Activated T-helper 1 cell treated with anti-CD3 and anti-CD28 coated beads, Interleukin-2, amount 50 U/mL, for 16 hours (primary cell): ENCODE measurements at places on chromosomes 4 and X.

DNA sequence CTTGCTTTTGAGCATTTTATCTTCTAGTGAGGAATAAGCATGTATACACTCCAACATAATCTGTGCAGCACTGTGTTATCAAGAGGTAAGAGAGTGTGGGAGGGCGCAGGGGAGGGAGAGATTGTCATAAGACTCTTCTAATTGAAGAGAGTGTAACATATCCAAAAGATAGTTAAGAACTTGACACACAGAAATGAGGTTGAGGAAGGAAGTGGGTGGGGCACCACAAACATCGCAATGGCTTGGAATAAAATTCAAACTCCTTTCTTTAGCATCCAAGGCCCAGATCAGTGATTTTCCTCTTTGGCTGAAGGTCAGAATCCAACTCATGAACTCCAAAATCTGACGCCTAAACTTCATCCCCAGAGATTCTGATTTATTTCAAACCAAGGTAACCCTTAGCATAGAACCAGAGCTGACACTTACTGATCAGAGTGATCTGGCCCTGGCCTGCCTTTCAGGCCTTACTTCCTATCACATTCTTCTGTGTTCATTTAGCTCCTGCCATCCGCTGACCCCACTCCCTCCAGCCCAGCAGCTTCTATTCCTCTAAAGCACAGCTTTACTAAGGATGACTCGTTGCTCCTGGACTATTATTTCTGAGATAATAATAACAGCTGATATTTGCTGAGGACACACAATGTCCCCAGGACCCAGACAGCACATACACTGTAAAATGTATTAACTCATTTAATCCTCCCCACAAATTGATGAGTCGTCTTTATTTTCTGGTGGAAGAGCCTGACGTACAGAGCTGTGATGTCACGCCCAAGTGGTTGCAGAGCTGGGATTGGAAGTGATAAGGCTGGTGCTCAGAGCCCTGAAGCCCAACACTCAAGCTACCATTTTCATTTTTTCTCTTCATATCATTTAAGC, 10.6 kb upstream of the CTSO start:
- DNase-seq: no peak

GRCh38 chr4:17385403-17385802, 126.5 kb downstream of the QDPR start:
- no peak for DNase-seq

DNA sequence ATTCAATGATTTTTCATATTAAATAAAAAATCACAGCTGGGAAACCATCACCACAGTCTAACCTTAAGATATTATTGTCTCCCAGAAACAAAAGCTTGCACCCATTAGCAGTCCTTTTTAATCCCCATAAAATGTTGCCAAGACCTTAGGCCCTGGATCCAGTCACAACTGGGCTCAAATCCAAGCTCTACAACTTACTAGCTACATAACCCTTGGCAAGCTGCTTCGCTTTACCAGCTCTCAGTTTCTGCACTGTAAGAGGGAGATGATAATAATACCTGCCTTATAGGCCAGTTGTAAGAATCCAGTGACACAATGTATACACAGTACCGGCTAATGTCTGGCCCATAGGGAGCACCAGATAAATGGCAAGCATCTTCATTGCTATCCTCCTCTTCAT, 400.9 kb upstream of the FGF13 start:
- no peak for DNase-seq

DNA sequence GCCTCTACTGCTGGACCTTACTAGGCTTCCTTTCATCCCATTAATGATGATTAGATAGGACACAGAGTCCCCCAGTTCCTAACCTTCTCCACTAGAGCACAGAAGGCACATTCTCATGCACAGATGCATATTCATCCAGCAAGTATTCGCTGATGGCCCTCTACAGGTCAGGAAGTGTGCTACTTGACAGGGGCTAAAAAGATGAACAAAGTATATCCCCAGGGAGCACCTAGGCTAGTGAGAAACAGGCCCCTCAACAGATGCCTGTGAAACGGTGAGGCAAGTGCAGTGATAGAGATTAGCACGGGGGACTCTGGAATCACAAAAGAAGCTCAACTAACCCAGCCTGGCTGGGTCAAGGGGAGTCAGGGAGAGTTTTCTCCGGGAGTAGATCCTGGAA, 95.8 kb downstream of the MGST2 start:
- DNase-seq: no peak

- DNase-seq: no peak
Measured at GRCh38 chr4:162422312-162422711, 258.5 kb upstream of the FSTL5 start.

- no peak for DNase-seq
Measured at GRCh38 chr4:5378002-5378401, 326.7 kb downstream of the STK32B start.

DNA sequence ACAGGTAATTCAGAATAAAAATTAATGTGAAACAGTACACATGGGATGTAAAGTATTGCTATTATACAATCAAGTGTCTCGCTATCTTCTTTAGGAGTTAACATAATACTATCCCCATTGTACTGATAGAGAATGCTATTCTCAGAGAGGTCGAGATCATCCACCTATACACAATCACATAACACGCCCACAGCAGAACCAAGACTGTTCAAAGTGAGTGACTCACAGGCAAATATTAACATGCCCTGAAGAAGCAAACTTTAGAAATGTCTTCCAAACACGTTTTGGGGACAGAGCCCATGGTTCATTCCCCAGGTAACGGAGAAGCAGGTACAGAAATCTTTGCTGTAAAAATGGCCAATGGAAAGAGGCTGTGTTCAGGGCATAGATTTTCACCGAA, 50.1 kb upstream of the PHKA2 start:
- no peak for DNase-seq

- no peak for DNase-seq
Measured at GRCh38 chr4:26476545-26476944, 13.7 kb downstream of the CCKAR start.

GRCh38 chrX:15947648-15948317, 93.2 kb upstream of the AP1S2 start:
- no peak for DNase-seq

- no peak for DNase-seq
Measured at GRCh38 chr4:1274871-1275270, 14.8 kb upstream of the MAEA start.

DNA sequence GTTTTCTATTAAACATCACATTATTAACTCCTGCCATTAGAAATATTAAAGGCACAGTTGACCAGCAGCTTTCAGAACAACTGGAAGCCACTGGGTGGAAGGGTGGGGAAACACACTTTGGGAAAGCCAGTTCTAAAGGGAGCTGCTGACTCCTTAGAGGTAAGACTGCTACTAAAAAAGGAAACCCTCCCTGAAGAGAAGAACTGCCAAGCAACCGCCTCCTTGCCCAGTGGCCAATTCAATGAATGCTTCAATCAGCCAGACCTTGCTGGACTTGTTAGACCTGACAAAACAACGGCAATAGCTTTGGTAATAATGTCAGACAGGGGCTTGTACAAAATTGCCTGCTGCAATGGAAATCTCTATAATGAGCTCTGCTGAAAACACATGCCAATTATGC, 15.6 kb downstream of the OPHN1 start:
- DNase-seq: no peak

- DNase-seq: no peak
Measured at GRCh38 chr4:175772170-175772705, 39.8 kb downstream of the GPM6A start.

- DNase-seq: no peak
Measured at GRCh38 chr4:113953888-113954287, 25.6 kb downstream of the ARSJ start.

GRCh38 chr4:64777286-64777685, 368.0 kb upstream of the TECRL start:
- DNase-seq: no peak

- DNase-seq: no peak
Measured at GRCh38 chrX:97636473-97637140, 752.9 kb downstream of the RPA4 start.

GRCh38 chr4:142690406-142691163, 155.5 kb downstream of the INPP4B start:
- DNase-seq: no peak

GRCh38 chr4:89336818-89337420, 29.3 kb upstream of the GPRIN3 start:
- DNase-seq: no peak

- DNase-seq: no peak
Measured at GRCh38 chr4:95640311-95640710, 91.5 kb upstream of the UNC5C start.

DNA sequence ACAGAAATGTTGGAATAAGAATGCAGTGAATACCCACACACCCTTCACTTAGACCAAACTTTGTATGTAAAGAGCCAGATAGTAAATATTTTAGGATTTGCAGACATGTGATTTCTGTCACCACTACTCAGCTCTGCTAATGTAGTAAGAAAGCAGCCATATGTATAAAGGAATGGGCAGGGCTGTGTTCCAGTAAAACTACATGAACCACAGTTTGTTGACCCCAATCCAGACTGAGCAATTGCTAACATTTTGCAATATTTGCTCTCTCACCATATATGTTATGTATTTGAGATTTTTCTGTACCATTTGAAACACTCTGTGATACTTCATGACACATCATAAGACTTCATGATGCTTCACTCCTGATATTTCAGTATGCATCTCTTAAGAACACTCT, 32.0 kb upstream of the TBC1D1 start:
- no peak for DNase-seq

DNA sequence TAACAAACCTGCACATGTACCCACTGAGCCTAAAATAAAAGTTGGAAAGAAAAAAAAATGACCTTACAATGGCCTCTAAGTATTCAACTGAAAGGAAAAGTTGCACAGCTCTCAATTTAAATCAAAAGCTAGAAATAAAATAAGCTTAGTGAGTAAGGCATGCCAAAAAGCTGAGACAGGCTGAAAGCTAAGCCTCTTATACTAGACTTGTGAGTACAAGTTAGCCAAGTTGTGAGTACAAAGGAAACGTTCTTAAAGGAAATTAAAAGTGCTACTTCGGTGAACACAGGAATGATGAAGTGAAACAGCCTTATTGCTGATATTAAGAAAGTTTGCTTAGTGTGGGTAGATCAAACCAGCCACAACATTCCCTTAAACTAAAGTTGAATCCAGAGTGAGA, 707.9 kb upstream of the PITX2 start:
- no peak for DNase-seq

GRCh38 chr4:56077676-56078075, 128.9 kb downstream of the CEP135 start:
- DNase-seq: no peak

DNA sequence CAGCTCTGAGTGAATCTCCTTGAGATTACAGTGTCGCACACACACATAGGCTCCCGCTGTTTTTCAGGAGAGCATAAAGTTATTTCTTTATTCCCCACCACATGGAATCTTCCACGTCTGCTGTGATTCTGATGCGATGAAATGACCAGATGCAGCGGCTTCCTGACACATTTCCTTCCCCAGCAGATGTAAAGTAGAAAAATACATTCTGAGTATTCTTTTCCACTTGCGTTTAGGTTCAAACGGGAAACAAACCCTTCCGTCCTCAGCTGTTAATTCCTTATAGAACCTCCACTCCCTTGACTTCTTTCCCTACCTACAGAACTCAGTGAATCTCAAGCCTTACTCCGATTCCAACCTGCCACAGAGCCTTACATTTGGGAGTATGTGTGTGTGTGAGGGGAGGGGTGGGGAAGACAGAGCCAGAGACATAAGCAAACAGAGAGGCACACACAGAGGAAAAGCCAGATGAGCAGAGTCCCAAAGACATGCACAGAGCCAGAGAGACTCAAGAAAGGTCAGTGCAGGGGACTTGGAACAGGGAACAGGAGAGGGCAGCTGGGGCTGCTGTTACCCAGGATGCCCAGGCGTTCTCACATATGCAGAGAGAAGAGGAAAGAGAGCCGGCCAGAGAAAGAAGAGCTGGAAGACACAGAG, 47.3 kb downstream of the SETD7 start:
- DNase-seq: no peak

GRCh38 chr4:173934201-173934600, 349.3 kb downstream of the FBXO8 start:
- DNase-seq: no peak

GRCh38 chr4:48079972-48080391, 54.1 kb downstream of the TXK start:
- DNase-seq: no peak

DNA sequence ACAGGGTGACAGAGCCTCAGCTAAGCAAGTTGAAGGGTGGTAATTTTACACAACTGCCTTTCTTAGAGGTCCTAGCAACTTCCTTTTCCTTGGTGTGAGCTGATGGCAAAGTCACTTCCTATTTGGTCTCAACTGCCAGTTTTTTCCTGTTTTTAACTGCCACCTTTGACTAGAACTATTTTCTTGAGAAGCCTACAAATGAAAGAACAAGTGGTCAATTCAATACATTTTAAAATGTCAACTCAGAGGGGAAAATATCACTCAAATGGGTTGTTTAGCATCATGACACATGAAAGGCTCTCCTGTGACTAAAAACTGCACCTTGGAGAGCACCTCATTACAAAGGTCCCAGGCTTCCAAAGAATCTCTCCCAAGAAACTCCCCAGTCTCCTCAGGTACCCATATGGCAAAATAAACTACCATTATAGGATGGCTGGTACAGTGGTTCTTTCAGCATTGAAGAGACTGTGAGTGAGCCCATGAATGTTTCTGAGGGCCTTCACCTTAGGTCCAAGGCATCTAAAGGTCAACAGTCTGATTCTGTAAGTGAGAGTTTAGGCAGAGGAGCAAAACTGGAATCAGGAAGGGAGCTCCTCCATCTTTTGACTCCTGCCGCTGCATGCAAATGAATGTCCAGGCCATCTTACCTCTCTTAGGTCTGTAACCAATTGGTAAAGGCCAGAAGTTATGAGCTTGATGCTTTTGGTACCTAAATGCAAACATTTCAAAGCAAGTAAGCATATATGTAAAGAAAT, 5.5 kb upstream of the STK26 start:
- no peak for DNase-seq

GRCh38 chrX:155056877-155057792, 13.8 kb downstream of the CMC4 start:
- DNase-seq: peak; percentile 16
